ENCODE measurements at places on chromosomes 3 and 15.

DNA sequence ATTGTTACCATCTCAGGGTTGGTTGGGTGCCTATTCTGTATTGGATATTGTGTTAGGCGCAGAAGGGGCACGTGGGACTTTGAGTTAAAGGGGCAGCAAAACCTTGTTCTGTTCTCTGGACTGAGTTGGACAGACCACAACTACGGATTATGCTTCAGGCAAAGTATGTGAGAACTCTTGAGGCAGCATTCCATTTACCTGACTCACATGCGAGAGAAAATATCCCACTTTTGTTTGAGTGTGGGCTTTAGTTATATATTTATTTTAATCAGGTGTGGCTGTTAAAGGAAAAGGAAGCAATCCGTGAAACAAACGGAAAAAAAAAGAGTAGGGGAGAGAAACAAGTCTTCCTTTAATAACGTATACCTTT is 627 bp upstream of the PLS1 start:
- DNase-seq = no peak

DNA sequence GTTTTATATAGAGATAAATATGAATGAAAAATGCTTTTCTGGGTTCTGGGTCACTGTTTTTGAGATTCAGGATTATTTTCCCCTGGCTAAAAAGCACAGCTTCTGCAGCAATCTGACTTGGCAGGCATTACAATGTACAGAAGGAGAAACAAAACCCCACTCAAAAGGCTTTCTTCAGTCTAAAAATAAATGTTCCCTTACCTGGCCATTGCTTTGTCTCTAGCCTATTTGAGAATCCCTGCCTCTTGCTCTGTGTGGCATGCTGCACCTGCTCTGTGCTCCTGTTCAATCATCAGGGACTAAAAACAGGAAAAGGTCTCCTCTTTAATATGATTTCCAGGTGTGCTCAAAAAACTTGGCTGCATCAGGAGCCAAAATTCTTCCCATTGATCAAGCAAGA is 187.4 kb upstream of the STAC start:
- DNase-seq = no peak

DNA sequence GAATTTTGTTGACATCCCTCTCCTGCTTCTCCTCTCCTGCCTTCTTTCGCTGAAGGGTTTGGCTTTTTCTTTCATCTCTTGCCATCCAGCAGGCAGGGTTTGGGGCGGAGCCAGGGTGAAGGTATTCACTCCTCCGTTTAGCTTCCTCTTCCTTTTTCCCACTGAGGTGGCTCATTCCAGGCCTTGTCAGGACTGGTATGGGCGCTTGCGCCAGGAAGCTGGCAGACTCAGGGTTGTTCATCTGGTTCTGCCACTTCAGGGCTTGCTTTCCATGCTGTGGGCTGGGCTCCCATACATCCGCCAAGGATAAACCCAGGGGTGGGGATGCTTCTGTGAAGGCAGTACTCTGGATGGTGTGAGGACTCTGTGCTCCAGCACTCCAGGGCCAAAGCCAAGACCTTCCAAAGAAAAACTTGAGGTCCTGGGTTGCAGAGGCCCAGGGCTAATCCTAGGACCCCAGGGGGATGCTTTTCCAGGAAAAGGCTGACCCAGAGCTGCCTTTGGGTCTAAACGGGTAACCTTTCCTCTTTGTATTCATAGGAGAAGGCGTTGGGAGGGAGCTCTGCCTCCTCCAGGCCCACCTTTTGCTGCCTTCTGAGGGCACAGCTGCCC is 7.7 kb upstream of the AMOTL2 start:
- no peak for DNase-seq

GRCh38 chr3:153970047-153970446 is 151.1 kb upstream of the ARHGEF26 start:
- DNase-seq = no peak

DNA sequence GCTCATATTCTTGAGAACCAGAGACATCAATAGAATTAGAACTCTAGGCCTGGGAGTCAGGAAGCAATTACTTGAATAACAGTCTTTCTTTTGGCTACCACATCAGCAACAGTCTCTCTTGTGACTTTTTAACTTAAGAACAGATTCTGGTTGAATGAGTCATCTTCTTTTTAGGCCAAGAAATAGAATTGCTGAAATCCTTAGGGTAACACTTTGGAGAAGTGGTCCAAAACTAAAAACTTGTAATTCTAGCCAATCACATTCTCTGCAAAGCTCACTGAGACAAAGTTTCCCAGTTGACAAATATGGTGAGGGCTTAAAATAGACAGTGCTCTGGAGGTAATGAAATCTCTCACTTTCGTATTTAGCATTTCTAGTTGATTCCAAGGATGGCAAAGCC is 238.0 kb downstream of the SHOX2 start:
- no peak for DNase-seq

DNA sequence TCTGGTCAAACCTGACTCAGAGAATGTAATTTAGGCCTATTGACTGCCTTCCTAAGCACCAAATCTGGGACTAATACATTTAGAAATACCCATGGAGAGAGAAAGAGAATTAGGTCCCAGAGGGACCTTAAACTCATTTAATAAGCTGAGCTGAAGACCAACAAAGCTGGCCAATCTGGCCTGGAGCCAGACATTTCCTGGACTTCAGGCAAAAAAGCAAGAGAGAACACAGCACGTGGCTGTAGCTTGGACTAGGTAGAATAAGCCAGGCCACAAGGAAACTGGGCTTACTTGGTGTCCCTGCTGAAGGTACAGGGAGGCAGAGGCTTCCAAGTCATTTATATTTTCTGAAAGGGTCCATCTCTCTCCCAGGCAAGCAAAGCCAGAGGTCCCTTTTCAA is 88.1 kb downstream of the RTP4 start:
- DNase-seq = no peak

DNA sequence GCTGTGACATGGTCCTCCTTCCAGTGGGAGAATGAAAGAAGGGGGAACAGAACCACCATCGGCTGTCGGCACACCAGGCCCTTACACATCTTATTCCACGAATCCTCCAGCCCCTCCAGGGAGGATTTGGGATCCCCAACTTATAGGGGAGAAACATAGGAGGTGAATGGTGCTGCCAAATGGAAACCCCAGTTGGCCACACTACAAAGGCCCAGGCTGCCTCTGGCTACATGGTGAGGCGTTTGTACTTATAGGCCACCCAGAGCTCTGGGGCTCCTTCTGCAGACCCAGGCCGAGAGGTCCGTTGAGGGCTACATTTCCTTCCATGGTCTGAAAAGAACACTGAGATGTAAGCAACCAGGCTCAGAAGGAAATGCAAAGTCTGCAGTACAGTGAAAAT is 12.0 kb downstream of the AMOTL2 start:
- no peak for DNase-seq

DNA sequence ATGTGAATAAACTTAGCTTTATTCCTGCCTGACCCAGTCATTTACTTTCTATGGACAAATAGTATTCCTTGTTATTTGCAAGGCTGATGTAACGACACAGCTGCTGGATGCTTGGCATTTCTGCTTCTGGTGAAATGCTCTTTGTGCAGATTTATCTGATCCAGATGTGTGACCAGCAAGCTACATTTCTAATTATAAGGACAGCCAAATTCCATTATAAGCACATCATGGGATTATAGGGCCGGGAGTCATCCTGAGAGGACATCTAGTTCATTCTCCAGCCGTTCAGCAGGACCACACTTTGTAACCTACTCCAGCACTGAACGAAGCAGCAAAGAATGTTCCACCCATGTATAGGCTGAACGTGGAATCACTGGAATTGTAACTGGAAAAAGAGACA is 42.9 kb downstream of the FNDC3B start:
- DNase-seq = no peak

DNA sequence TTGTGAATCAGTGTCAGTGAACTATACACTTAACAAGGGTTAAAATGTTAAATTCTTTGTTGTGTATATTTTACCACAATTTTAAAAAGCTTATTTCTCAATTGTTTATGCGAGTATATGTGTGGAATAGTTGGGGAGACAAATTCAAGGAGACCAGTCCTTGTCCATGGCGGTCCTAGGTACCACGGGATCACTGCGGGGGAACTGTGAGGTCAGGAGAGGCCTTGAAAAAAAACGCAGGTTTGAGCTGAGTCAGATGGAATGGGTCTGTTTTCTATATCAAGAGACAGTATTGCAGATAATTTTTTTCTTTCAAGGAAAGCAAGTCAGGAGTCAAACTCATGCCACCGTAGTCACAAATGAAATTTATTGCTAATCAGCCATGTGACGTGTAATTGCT is 18.5 kb downstream of the IGF1R start:
- no peak for DNase-seq

- no peak for DNase-seq
Observed at GRCh38 chr3:43317461-43318316, 31.3 kb downstream of the SNRK start.

GRCh38 chr15:90000186-90001001 is 730 bp upstream of the ZNF710 start:
- peak; percentile 33 for DNase-seq

DNA sequence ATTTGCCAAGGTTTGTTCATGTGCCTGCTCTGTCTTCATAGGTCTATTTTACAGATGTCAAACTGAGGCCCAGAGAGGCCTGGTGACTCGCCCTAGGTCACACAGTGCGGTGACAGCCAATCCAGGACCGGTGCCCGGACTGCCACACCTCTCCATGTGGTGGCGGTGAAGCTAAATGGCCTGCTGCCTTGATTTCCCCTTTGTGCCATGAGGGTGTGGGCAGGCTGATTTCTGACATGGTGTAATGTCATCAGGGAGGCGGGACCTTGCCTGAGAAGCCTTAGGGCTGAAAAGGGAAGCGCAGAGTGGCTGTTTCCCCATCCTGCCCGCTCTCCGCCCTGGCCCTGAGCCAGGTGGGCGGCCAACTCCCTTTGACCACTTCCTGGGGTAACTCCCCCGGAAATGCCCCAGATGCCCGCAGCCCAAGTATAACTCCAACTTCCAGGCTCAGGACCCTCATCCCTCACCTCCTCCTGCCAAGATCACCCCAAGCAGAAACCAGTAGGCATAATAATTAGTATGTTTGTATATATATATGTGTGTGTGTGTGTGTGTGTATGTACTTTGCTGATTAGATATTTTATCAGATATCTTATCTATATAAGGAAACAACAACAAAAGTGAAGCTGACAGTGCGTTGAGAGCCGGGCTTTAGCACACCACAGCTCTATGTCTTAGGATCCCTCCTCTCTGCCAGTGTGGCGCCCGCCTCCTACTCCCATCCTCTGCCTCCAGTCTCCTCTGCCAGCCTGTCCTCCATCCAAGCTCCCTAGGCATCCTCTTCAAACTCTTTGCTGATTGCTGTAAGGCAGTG is 63.9 kb downstream of the IQSEC1 start:
- peak; percentile 78 for DNase-seq

DNA sequence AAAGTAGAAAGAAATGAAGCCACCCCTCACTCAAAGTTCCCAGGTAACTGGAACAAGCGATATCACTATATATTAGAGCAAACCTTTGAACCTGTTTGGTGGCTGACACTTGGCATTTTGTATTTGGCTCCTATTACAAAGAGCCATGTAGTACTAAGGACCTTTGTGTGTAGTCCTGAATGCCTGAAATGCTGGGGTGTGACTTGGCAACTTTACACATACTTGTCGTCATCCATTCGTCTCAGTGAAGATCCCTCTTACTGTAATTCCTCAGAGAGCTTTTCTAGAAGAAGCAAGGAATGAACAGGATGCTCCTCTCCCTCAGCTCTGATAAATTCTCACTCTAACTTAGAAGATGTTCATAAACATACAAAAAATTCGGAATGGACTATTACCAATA is 216.1 kb upstream of the CDIN1 start:
- no peak for DNase-seq

DNA sequence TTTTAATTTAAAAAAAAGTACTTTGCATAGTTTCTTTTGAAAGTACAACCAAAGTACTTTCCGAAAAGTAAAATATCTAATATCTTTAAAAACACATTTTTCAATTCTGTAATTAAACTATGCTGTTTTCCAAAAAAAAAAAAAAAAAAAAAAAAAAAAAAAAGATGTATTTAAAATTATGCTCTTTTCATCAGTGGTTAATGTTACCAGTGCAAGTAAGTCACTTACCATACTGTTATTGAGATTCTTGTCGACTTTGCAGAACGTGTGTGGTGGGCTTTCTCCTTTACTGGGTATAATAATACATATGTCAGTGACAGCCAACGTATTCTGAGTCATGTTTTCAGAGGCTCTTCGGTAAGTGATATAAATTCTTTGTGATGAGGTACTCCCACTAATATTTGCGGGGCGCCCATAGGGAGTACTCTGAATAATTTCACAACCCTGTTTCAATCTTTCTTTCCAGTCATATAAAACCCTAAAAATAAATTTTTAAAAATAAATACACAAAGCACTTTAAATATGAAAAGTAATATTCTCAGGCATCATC is 39.9 kb downstream of the DENND4A start:
- no peak for DNase-seq

DNA sequence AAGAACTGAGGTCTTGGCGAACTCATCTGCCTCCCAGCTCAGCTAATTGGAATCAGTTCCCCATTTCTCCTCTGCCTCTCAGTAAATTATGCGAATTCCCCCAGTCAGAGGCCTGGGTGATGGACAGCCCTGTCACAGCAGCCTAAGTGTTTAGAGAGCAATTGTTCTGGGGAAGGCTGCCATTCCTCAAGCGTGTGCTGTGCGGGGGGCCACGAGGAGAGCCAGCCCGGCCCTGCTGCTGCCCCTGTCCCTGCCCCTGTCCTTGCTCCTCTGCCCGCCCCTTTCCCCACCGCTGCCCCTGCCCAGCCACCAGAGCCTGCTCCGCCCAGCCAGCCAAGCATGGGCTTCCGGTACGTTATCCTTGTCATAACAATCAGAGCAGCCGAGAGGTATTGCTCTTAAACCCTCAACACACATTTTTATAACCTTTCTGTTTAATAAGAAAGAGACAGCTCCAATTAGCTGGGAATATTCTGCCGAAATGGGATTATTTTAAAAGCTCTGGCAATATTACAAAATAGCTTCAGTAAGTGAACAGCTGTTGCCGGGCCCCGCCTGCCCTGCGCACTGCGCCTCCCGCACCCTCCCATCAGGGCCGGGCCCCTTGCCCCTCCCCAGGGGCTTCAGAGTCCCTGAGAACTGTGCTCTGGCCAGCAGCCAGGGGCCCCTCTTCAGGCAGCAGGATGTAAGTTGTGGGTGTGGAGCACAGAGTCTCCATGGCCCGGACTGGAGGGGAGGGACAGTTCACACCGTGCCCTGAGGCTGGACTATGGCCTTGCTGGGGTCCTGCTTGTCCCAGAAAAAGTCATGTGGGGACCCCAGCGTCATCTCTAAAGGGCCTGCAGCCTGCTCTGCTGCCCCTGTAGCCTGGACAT is 12.4 kb upstream of the CACNA2D2 start:
- DNase-seq = no peak

GRCh38 chr3:195096053-195096452 is 174.9 kb downstream of the XXYLT1 start:
- no peak for DNase-seq

- DNase-seq = no peak
Observed at GRCh38 chr3:31880020-31880419, 101.0 kb downstream of the OSBPL10 start.

All from CD4-positive, CD25-positive, alpha-beta regulatory T cell (primary cell).